Camera-type eye (tissue), 1 donor: ENCODE measurements at places on chromosomes 1 and 21. TPM values are rescaled to one million over a fixed set of nuclear protein-coding genes. Genes with fewer than 3 reads are reported as not detected.

The GBP5 gene
- 0.93 TPM for total RNA-seq

The SELP gene
- total RNA-seq: 9.5 TPM

The EXO1 gene
- 4.3 TPM for total RNA-seq

The S100A8 gene
- total RNA-seq: 23.5 TPM

The KRTCAP2 gene
- total RNA-seq: 51.1 TPM

The LCE3E gene
- not detected for total RNA-seq

The IQCC gene
- 5.9 TPM for total RNA-seq

The C1orf87 gene
- not detected for total RNA-seq

The PDPN gene
- total RNA-seq: 14.1 TPM

The RHOU gene
- 16.5 TPM for total RNA-seq

The RUNX3 gene
- 0.49 TPM for total RNA-seq

The MYOG gene
- 19.8 TPM for total RNA-seq

The OR2M3 gene
- not detected for total RNA-seq

The KIF14 gene
- total RNA-seq: 4.3 TPM

The AURKAIP1 gene
- 47.2 TPM for total RNA-seq

The OR2L2 gene
- total RNA-seq: 0.88 TPM

The FBXO44 gene
- total RNA-seq: 22.0 TPM

The MASP2 gene
- total RNA-seq: not detected

The VANGL2 gene
- 15.2 TPM for total RNA-seq

The SYNC gene
- 15.3 TPM for total RNA-seq

The PCBP3 gene
- 72.0 TPM for total RNA-seq

The BACE2 gene
- 60.8 TPM for total RNA-seq

The ADAMTS4 gene
- total RNA-seq: 5.4 TPM

The CALML6 gene
- 1.8 TPM for total RNA-seq

The HIVEP3 gene
- total RNA-seq: 4.7 TPM

The FASLG gene
- not detected for total RNA-seq

The MIXL1 gene
- total RNA-seq: not detected

The LCE2C gene
- not detected for total RNA-seq

The PDE9A gene
- total RNA-seq: 23.3 TPM

The ARHGAP29 gene
- 71.7 TPM for total RNA-seq

The IGSF3 gene
- total RNA-seq: 50.4 TPM

The TPTE gene
- not detected for total RNA-seq

The ZNF691 gene
- total RNA-seq: 17.4 TPM

The FAM72A gene
- total RNA-seq: 3.8 TPM

The KRTAP19-4 gene
- total RNA-seq: not detected

The TIPRL gene
- 53.5 TPM for total RNA-seq

The TUFT1 gene
- 16.2 TPM for total RNA-seq

The OVAAL gene
- total RNA-seq: not detected

The SLC16A4 gene
- 13.6 TPM for total RNA-seq

The LGR6 gene
- 3.6 TPM for total RNA-seq

The PRELP gene
- 12.8 TPM for total RNA-seq

The SH2D1B gene
- total RNA-seq: 0.33 TPM

The OR2T4 gene
- total RNA-seq: not detected

The AJAP1 gene
- 7.6 TPM for total RNA-seq

The PPIAL4G gene
- total RNA-seq: not detected

The GJA9 gene
- total RNA-seq: not detected

The BMP8B gene
- total RNA-seq: 6.8 TPM

The PTCH2 gene
- 4.6 TPM for total RNA-seq

The PADI3 gene
- 0.11 TPM for total RNA-seq

The TNFRSF18 gene
- not detected for total RNA-seq

The ATP1A1 gene
- 143 TPM for total RNA-seq

The FALEC gene
- not detected for total RNA-seq

The SLAMF9 gene
- total RNA-seq: not detected

The PHTF1 gene
- 57.7 TPM for total RNA-seq

The CYP4A11 gene
- total RNA-seq: not detected

The GLMP gene
- 16.9 TPM for total RNA-seq

The CEPT1 gene
- 67.4 TPM for total RNA-seq

The TNN gene
- total RNA-seq: 17.8 TPM

The FABP3 gene
- 27.0 TPM for total RNA-seq
